ENCODE measurements at places on chromosomes 5 and 9. TPM values are rescaled to one million over a fixed set of nuclear protein-coding genes. Genes with fewer than 3 reads are reported as not detected.

DNA sequence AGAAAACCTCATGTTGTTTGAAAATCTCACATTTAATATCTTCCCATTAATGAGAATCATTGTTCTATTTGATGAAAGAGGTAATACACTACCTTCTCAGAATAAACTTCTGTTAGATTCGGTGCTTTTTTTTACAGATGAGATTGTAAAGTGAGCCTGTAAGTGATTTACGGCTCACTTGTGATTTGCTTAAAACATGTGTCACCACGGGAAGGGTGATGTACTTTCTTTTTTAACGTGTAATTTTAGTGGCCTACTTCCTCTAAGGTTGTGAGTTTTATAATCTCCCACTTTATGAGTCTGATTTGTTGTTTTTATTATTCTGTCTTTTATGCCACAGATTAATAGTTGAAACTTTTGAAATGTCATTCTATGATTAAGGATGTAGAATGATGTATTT lies 15.9 kb downstream of the ANXA1 start:
- DNase-seq: no peak

- no peak for DNase-seq
These were observed 116.1 kb upstream of the TNC start for GRCh38 chr9:115234094-115234493.

GRCh38 chr9:29006628-29007027 lies 1433.3 kb upstream of the C9orf72 start:
- DNase-seq: no peak

- DNase-seq: no peak
These were observed 20.3 kb upstream of the ABCA1 start for GRCh38 chr9:104948277-104948676.

DNA sequence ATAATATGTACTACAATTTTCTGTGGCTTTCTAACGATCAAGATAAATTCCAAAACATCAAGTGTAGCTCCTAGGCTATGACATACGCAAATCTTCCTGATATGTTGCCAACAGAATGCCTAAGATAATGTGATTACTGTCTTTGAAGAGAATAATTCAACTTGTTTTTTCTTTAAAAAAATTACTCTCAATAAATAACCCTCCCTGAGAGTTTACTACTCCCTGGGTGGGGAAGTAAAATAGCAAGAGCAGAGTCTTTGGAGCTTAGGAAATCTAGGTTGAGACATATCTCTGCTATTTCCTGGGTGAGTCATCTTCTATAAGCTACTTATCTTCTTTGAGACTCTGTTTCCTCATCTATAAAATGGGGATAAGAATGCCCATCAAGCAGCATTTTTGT lies 201.2 kb downstream of the ACTL7B start:
- no peak for DNase-seq

- DNase-seq: no peak
These were observed 120.5 kb upstream of the NEK6 start for GRCh38 chr9:124137009-124137943.

The MARCOL gene
- not detected for total RNA-seq

The NPR2 gene
- total RNA-seq: 23.4 TPM

The MELK gene
- total RNA-seq: 24.0 TPM

The ARHGEF37 gene
- total RNA-seq: 2.4 TPM

The OLFM1 gene
- total RNA-seq: 1.8 TPM

The SLC6A3 gene
- total RNA-seq: not detected

The BRD3 gene
- total RNA-seq: 98.1 TPM
